G401 (cell line): ENCODE measurements at places on chromosomes 7 and 10. TPM values are rescaled to one million over a fixed set of nuclear protein-coding genes. Genes with fewer than 3 reads are reported as not detected.

GRCh38 chr10:74165530-74165901, 14.5 kb downstream of the ADK start:
- no peak for DNase-seq

GRCh38 chr7:86574006-86574405, 69.7 kb upstream of the GRM3 start:
- no peak for DNase-seq

- peak; percentile 18 for DNase-seq
These were observed 5.8 kb downstream of the CDCA7L start for GRCh38 chr7:21939858-21940372.

DNA sequence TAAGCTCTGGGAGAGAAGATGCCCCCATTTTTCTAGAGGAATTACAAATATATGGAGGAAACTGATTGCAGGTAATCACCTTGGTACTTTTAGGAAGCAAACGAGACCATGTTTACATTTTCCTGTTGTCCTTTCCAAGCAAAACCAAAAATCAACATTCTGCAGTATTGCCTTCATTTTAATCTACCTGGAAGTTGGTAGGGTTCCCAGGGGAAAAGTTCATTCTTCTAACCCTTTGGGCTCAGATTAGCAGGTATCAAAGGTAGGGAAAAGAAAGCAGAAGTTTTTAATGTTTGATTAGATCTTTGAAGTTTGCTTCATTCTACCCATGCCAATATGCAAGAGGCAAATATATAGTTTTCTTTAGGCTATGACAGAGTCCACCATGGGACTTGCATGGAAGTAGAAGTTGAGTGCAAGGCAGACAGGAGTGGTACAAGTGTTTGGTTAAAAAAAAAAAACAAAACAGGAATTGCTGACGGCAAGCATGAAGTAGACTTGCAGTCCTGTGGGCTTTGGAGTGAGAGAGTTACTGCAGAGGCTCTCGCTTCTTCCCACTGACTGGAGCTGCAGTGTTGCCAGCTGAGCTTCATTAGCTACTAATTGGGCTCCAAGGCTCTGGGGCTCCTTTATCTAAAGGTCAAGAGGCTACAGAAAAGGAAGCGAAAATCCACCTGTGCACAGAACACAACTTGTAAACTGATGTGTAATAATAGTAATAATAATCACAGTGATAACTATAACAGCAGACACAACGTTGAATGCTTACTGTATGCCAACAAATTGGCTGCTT, 28.9 kb upstream of the ASAH2 start:
- no peak for DNase-seq

DNA sequence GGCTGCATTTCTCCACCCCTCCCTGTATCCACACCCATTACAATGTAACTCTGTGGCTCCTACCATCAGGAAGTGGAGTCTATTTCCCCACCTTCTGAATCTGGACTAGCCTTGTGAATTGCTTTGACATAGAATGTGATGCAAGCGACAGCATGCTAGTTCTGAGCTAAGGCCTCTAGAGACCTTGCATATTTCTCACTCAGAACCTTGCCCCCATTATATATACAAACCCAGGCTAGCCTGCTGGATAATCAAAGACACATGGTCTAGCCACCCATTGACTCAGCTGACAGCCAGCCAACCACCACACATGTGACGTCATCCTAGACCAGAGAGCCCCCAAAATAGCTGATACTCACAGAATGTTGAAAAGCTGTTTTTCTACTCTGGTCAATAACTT, 77.9 kb downstream of the CCDC71L start:
- no peak for DNase-seq

OR2A5 gene
- total RNA-seq: not detected in 2 replicates

SYCE1 gene
- total RNA-seq: not detected in 2 replicates

LIPK gene
- total RNA-seq: not detected in 2 replicates

GRCh38 chr7:601595-602340, 82.1 kb upstream of the PDGFA start:
- no peak for DNase-seq

GRCh38 chr10:132497861-132498561, 39.6 kb upstream of the INPP5A start:
- DNase-seq: peak; percentile 68

DNA sequence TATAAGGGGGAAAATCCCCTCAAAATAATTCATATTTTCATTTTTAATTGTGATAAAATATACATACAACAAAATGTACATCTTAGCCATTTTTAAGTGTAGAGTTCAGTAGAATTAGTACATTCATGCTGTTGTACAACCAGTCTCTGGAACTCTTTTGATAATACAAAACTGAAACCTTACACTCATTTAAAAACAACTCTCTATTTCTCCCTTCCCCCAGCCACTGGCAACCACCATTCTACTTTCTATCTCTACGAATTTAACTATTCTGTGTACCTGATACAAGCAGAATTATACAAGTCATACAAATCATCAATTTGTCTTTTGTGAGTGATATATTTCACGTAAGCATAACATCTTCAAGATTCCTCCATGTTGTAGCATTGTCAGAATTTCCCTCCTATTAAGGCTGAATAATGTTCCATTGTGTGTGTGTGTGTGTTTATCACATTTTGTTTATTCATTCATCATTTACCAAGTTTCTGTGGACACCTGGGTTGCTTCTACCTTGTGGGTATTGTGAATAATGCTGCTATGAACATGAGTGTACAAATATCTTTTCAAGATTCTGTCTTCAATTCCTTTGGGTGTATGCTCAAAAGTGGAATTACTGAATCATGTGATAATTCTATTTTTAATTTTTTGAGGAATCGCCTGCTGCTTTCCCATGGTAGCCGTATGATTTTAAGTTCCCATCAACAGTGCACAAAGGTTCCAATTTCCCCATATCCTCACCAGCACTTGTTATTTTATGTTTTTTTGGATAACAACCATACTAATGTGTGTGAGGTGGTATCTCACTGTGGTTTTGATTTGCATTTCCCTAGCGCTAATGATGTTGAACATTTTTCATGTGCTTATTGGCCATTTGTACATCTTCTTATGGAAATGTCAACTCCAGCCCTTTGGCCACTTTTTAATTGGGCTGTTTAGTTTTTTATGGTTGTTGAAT, 4.7 kb upstream of the EBLN1 start:
- no peak for DNase-seq

GRCh38 chr10:127303105-127303504, 106.7 kb upstream of the INSYN2A start:
- no peak for DNase-seq

MINDY3 gene
- 13.9 and 23.3 TPM in 2 replicates for total RNA-seq

DNA sequence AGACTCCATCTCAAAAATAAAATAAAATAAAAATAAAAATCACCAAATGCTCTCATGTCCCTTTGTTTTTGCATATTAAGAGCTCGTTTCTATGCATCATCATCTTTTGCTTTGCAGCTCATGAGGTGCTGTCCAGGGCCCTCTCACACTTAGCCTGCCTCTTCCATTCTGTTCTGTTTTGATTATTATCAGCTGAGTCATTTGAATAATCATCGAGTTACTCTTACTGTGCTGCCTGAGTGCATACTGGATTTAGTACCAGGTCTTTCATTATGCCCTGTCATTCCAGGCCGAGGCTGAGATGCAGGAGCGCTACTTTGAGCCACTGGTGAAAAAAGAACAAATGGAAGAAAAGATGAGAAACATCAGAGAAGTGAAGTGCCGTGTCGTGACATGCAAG, 33.0 kb downstream of the UCMA start:
- DNase-seq: no peak

DNA sequence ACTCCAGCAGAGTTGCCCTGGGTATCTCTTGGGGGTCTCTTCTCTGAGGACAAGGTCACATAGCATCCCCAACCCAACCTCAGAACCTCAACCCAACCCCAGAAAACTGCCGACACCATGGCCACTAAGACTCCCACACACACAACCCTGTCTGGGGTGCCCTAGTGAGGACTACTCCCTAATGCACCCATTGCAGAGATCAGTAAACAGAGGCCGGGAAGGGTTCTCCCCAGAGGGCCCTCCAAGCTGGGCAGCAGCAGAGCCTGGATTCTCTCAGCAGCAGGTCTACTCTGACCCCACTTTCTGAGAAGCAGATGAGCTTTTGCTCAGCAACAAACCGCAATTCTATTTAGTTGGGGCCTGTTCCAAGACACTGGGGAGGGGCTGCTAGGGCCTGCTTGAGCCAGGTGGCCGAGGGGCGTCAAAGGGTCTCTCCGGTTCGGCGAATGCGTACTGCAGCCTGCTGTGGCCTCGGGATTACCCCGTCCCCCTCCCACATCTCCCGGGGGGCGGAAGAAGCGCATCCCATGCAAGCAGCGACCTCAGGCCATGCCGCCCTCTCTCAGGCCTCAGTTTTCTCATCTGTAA, 828 bp downstream of the OGDHL start:
- no peak for DNase-seq

DNA sequence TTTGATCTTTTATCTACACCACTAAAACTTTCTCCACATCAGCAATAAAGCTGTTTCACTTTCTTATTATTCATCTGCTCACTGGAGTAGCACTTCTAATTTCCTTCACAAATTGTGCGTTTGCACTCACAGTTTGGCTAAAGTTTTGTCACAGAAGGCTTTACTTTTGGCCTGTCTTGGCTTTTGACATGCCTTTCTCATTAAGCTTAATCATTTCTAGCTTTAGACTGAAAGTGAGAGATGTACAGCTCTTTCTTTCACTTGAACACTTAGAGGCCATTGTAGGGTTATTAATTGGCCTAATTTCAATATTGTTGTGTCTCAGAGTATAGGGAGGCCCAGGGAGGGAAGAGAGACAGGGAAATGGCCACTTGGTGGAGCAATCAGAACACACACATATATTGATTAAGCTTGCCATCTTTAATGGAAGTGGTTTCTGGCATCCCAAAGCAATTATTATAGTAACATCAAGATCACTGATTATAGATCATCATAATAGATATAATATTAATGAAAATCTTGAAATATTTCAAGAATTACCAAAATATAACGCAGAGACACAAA, 512.5 kb downstream of the ETV1 start:
- DNase-seq: no peak

DNA sequence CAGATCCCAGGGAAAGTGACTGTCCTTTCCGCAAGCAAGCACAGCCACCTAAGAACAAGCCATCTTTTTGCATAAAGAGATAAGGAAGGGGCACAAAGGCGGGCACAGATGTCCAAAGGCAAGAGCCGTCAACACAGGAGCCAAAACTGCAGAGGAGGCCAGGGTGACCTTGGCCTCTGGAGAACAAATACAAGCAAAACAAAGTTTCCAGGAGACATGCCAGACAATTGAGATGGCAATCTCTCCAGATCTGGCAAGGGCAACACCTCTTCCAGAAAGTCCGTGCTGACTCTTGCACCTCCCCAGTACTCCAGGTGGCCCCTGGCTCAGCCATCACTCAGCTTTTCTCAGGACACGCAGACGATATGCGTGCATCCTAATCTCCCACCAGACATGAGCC, 58.2 kb downstream of the TEX36 start:
- no peak for DNase-seq

GRCh38 chr7:112739436-112740180, 50.6 kb downstream of the TMEM168 start:
- no peak for DNase-seq

- DNase-seq: no peak
These were observed 1052.3 kb upstream of the PHF14 start for GRCh38 chr7:9921326-9921725.

GRCh38 chr7:98293746-98294145, 12.3 kb downstream of the BRI3 start:
- no peak for DNase-seq

DNA sequence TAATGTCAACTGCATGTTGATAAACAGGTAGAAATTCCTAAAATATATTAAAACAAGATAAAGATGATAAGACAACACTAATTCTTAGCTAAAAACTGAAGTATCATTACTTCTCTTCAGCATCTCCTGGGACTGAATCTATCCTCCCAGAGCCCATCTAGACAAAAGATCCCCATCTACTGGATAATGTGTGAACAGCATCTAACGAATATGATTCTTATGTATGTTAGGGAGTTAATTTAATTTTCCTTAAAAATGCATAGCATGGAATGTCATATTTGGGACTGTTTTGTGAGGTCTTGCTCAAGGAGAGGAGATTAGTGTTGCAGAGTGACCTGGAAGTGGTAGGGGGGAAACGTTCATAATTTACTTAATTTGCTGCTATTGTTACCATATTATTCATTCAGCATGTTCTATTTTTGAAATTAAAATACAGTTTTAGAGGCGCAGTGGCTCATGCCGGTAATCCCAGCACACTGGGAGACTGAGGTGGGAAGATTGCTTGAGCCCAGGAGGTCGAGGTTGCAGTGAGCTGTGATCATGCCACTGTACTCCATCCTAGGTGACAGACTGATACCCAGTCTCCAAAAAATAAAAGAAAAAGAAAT, 305.1 kb upstream of the CSTF2T start:
- peak; percentile 14 for DNase-seq

GRCh38 chr10:96266118-96266770, 5.1 kb downstream of the BLNK start:
- no peak for DNase-seq

- no peak for DNase-seq
These were observed 226.0 kb downstream of the PRPF18 start for GRCh38 chr10:13812804-13813203.

UPK3B gene
- 20.1 and 24.1 TPM in 2 replicates for total RNA-seq

- no peak for DNase-seq
These were observed 547.2 kb downstream of the ETV1 start for GRCh38 chr7:13442226-13442625.

DNA sequence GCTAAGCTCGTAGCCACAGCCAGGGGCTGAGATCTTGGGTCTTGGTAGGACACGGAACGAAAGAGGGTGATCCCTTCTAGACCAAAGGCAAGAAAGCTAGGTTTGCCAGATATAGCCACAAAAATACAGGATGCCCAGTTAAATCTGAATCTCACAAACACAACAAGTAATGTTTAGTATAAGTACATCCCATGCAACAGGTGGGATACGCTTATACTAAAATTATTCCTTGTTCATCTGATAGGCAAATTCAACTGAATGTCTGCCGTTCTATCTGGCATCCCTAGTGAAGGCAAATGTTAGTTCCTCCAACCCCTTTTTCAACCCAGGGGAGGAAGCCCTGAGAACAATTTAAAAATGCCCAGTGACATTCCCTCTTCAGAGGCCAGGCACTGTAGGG, 131.1 kb upstream of the MGMT start:
- DNase-seq: no peak

GRCh38 chr10:43120929-43121314, 17.3 kb upstream of the CSGALNACT2 start:
- no peak for DNase-seq

DNA sequence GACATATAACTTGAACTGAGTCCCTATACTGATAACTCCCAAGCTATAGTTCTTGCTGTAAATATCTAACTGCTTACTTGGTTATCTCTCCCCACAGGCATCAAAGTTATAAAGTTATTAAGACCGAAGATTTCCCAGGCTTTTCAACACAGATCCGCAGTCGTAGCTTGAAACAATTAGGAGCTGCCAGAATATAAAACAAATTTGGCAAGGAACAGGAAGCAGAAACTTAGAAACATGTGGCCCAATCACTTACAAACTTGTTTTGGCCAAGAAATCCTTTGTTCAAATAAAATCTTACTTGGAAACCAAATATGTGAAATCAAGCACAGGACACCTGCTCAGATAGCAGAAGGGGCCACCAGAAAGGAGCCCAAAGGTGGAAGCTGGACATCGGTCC, 9.0 kb downstream of the SLC16A12 start:
- no peak for DNase-seq

- DNase-seq: peak; percentile 79
These were observed 65.2 kb downstream of the GOLGA7B start for GRCh38 chr10:97914837-97915211.

GRM3 gene
- total RNA-seq: not detected in 2 replicates

- no peak for DNase-seq
These were observed 328.4 kb upstream of the AOAH start for GRCh38 chr7:37052705-37053104.
